Activated T-helper 17 cell treated with anti-CD3 and anti-CD28 coated beads, Interleukin-2, amount 50 U/mL, for 72 hours (primary cell): ENCODE measurements at places on chromosomes 2 and 18.

DNA sequence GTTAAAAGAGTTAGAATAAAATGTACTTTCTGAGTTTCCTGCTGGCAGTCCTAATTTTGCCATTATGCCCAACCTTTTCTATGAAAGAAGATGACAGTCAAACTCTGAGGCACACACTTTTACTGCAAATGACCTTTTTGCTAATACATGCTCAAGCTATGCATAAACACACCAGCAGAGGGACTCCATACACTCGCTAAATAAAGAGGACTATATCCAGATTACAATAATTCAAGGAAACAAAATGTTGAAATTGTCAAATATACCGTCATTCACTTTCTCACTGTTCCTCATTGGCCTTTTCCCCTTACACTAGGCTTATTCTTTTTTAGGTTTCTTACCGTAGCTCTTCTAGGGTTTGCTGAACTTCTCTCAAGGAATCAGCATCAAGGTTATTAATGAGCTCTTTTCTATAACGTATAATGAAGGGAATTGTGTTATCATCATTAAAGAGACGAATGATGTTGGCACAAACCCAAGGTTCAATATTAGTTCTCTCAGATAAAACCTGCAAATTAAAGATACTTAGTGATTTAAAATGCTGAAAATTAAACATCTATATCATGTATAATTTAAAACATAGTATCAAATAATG is 25.7 kb downstream of the SRBD1 start:
- no peak for ATAC-seq

DNA sequence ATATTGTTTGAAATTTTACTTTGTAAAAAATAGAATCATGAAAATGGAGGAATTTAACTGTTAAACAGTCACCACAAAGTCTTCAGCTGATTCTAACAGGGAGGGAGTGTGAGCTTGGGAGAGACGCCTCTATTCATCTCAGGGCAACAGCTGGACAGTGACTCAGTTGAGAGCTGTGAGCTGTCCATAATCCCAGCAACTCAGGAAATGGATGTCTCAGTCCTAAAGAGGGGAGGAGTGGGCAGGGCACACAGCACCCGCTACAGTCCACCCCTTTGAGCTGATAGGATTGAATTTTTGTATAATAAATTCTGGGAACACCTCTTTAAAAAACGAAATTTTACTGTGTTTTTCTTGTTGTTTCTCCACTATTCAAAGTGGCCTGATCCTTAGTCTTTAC is 255.1 kb upstream of the THUMPD2 start:
- no peak for ATAC-seq

GRCh38 chr2:127623388-127624319 is 22.3 kb upstream of the GPR17 start:
- ATAC-seq, result no peak

GRCh38 chr2:7594211-7594610 is 677.0 kb downstream of the RNF144A start:
- no peak for ATAC-seq

DNA sequence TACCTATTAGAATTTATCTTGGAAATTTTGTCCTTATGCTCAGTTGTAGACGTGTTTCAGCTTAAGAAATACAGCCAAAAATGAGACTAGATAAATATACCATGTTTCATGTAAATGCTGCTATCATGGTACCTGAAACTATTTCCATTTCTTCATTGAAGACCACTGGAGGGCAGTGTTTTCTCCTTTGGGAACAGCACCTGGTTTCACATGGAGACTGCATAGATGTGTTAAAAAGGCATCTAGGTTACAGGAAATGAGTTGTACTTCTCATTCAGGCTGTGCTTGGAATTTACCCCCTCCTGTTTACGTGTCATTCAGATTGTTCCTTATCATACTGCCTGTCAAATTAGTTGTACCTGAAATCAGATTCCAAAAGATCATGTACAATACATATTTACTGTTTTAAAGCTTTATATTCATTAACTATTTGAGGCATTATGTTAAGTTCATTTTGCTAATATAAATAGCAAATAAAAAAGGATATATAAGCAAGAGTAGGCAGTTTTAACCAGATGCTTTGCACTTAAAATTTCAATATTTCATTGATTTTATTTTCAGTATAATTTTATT is 57.3 kb upstream of the PSMD14 start:
- ATAC-seq, result peak; percentile 72

DNA sequence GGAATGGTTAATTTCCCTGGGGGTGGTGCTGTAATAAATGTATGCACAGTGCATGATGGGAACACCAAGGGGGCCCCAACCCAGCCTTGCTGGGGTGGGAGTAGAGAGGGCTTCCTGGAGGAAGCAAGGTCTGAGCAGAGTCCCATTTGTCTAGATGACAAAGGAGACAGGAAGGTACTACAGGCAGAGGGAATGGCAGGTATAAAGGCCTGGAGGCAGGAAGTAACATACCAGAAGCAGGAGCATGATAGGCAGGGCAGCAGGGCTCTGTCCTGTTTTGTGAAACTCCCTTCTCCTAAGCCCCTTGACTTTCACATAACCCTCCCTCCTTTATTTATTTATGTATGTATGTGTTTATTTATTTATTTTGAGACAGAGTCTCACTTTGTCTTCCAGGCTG is 3.9 kb downstream of the GMPPA start:
- ATAC-seq, result no peak

DNA sequence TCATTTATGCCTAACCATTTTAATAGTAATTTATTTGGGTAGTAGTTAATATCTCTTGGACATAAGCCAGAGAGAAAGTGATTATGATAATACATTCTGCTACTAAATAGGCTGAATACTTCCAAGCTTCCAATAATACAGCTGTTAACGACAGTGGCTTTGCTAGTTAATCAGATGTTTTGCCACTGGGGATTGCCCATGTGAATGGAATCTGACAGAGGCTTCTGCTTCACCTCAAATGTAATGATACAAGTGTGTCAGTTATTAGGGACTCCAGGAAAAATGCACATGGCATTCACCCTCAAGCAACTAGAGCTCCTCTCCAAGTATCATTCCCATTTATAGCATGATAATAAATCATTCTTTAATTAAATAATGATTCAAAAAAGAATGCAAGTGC is 185.0 kb upstream of the TMEFF2 start:
- ATAC-seq, result no peak
